Lower leg skin (tissue), 4 donors: ENCODE measurements at places on chromosomes 7 and 10. TPM values are rescaled to one million over a fixed set of nuclear protein-coding genes. Genes with fewer than 3 reads are reported as not detected.

DNA sequence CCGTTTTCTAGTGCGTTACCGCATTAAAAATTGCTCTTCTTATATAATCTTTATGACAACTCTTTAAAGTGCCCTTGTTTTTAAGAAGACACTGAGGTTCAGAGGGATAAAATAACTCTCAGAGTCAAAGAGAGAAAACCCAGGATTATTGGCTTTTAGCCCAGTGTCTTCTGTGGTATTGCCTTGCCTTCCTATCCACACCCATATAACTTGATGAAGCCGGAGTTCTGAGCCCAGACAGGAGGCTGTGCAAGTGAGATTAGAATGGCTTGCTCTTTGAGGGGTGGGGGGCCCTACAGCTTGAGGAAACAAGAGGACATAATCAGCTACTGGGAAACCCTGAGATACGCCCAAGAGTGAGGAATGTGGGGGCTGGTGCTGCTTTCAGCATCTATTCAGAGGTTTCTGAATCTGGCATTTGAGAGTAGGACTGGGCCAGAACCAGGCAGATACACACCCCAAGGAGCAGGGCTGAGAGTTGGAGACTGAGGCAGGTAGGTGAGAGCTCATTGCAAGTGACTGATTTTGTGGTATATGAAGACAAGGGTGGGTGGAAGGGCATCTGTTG, 2.3 kb downstream of the PRXL2A start:
- peak; percentile 59 for DNase-seq

GRCh38 chr10:31749301-31749700, 179.3 kb downstream of the ARHGAP12 start:
- no peak for DNase-seq

- no peak for DNase-seq
These were observed 30.4 kb upstream of the RET start for GRCh38 chr10:43046288-43046991.

DNA sequence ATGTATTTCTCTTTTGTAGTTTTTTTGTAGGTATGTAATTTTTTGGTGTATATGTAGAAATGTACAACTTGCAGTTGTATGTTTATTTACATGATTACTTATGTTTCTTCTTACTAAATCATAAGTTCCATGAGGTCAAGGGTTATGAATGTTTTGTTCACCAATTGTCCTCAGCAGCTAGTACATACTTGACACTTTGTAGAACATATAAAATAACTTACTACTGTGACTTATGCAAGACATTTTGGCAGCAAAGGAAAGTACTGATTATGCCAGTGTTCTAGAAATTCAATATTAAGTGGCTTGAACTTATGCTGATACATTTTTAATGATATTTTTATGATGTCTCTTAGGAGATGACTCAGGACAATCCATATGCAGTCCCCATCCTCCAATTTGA, 209.6 kb downstream of the DKK1 start:
- no peak for DNase-seq

Gene OR2A5
- not detected for total RNA-seq
